ENCODE measurements at places on chromosomes 1 and 21.

GRCh38 chr1:46545784-46546183 lies 5.7 kb downstream of the KNCN start:
- DNase-seq, result no peak

- no peak for DNase-seq
Observed at GRCh38 chr1:152182944-152183361, 23.9 kb upstream of the RPTN start.

- DNase-seq, result peak; percentile 71
Observed at GRCh38 chr1:83860490-83861221, 138.3 kb downstream of the TTLL7 start.

DNA sequence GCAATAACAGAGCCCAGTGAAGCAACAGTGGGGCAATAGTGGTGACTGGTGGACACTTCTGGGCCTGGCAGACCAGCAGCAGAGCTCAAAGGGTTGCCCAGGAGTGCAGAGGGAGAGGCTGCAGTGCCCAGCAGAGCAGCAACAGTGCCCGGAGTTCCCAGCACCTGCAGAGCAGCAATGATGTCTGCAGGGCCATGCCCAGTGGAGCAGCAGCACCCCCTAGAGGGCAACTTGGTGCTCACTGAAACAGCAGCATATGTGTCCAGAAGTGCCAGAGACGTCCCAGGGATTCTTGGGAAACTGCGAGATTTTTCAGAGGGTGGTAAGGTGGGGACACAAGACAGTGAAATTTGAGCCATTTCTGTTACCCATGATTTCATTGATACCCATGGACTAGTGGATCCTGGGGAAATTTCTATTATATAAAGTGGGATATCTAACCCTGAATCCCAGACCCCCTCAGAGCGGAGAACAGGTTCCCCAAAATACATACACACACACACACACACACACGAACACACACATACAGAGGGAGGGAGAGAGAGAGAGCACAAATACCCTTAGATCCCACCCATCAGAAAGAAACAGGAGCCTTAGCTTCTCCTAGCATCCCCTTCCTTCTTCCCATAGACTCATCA lies 156.9 kb upstream of the GJB5 start:
- peak; percentile 66 for DNase-seq

GRCh38 chr1:223125766-223126165 lies 17.3 kb downstream of the TLR5 start:
- DNase-seq, result no peak

DNA sequence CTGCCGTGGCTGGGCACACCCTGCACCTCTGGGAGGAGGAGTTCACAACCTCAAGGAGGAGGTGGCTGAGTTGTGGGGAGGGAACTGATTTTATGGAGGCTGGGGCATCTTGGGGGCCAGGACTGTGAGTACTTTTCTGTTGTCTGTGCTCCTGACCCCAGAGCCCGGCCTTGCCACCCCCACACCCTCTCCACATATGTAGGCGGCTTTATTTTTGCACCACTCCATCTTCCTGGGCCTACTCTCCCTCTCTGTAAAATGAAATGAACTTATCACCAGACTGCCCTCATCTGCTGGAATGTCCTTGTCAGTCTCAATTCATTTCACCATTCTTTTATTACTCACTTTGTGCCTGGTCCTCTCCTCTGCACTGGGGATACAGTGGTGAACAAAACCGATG lies 12.8 kb downstream of the FOXD2 start:
- no peak for DNase-seq

- DNase-seq, result no peak
Observed at GRCh38 chr1:232861107-232861506, 55.9 kb downstream of the MAP10 start.

All from HuH-7 (cell line).